Amniotic epithelial cell (primary cell): ENCODE measurements at places on chromosomes 6 and 20.

GRCh38 chr6:109760208-109760607 lies 69.1 kb downstream of the FIG4 start:
- DNase-seq: no peak

DNA sequence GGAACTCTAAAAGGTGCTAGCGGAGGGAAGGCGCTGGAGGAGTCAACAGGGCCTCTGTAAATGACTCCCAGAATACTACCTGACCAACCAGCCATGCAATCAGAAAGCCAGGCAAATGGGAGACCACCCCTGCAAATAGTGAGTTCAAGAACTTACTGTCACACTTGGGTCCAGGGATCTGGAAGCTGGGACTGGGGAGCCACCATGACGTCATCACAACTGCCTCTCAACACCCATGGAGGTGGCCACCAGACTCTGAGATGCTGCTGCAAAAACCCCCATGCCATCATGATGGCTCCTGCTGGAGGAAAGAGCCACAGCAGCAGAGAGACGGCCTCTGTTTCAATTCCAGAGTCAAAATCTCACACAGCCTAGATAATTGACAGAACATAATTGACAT lies 8.5 kb upstream of the PDYN start:
- no peak for DNase-seq

GRCh38 chr6:114290864-114291263 lies 52.0 kb downstream of the HS3ST5 start:
- DNase-seq: no peak

DNA sequence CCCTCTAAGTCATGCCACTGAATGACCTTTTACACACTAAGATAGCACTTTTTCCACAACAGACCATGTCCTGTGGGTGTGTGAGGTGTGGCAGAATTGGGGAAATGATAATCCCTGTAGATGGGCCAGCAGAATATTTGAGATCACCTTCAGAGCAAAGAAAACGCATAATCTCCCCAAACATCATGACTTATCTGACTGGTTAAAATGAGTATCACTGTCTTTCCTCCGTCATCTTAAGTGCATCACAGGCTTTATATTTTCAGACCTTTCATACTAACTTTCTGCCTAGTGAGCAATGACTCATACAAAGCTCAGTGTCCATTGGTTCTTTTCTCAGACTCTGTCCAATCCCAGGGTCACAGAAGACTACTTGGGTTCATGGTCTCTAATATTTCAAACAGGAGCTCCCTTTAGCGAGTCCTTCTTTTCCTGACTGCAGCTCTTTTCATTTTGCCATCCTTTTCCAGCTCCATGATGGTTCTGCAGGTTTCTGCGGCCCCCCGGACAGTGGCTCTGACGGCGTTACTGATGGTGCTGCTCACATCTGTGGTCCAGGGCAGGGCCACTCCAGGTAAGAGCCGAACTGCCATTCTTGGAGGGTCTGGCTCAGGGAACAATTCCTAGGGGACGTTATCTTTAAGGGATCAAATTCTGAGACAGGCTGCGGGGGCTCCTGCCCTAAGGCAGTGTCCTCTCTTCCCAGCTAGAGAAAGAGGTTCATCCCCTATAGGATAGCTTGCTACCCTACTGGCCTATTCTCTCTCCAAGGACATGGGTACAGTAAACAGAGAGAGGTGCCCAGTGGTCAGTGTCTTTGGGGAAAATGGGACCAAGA lies at the start of gene HLA-DPB1:
TSS of gene HLA-DPB1 (plus strand) at position 423 of the 838 bp plus-strand sequence. CDS start at position 475, 52 bp downstream.
- peak; percentile 65 for DNase-seq

DNA sequence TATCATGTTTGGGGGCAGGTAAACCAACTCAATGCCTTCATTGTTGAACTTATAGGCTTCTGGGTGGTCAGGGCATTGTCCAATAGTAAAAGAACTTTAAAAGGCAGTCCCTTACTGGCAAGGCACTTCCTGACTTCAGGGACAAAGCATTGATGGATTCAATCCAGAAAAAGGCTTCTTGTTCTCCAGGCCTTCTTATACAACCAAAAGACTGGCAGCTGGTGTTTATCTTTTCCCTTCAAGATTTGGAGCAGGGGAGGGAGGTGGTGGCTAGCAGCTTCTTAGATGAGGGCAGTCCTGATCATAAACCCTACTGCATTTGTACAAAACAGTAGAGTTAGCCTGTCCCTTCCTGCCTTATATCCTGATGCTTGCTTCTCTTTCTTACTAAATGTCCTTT lies 57.5 kb downstream of the NCOA3 start:
- DNase-seq: no peak

GRCh38 chr6:100322886-100323285 lies 141.8 kb downstream of the SIM1 start:
- DNase-seq: no peak

DNA sequence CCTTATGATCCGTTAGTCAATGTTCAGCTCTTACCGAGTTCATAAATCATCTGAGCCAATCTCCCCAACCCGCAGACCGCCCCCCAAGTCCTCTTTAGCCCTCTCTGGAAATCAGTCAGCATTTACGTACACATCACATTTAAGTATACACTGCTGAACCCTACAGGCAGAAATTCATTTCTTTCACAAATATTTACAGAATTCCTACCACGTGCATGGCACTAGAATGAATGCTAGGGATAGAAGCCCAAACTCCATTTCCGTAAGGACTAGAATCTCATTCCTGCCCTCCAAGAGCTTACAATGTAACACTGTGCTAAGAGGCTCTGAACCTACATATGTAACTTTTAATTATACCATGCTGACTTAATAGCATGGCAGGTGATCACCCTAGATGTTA lies 1.8 kb downstream of the OSER1 start:
- DNase-seq: peak; percentile 52

GRCh38 chr20:31706607-31707257 lies 15.9 kb downstream of the BCL2L1 start:
- DNase-seq: peak; percentile 86

- DNase-seq: no peak
Measured at GRCh38 chr6:117469791-117470190, 12.7 kb upstream of the DCBLD1 start.

GRCh38 chr6:75278474-75279077 lies 6.0 kb downstream of the TMEM30A start:
- DNase-seq: no peak

DNA sequence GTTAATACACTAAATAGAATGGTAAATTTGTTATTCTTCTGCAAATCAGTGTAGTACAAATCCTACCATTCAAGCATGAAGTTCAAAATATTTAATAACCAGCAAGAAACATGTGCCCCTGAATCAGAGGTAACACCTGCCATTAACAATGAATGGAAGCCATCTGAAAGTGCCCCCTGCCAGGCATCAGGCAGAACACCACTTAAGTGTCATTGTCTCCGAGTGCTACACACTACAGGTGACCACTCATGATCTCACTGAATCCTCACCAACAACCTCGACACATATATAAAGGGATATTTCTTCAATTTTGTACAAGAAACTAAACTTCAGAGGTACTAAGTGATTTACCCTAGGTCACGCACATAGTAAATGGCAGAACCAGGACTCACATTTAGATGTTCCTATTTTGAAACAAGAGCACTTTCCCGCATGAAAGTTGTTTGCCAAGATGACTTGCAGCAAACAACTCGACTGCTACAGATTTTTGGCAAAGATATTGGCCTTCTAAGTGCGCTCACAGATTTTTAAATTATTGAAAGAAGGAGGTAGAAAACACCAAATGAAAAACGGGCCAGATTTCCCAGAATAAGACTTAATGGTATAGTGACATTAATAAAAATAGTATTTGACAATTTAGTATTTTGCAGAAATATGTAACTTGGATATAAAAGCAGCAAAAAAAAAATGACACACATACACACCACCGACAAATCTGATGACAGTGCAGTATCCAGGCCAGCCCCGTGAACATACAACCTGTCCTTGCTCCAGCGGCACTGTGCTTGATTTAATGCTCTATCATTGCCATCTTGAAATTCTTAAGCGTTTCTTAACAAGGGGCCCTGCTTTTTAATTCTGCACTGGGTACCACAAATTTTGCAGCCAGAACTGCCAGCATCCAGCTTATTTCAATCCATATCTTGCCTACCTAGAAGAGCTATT lies 274.5 kb downstream of the ALDH8A1 start:
- DNase-seq: no peak

- no peak for DNase-seq
Measured at GRCh38 chr6:170207586-170208181, 83.2 kb downstream of the DLL1 start.

- no peak for DNase-seq
Measured at GRCh38 chr6:39835821-39836295, 43.7 kb downstream of the DAAM2 start.

DNA sequence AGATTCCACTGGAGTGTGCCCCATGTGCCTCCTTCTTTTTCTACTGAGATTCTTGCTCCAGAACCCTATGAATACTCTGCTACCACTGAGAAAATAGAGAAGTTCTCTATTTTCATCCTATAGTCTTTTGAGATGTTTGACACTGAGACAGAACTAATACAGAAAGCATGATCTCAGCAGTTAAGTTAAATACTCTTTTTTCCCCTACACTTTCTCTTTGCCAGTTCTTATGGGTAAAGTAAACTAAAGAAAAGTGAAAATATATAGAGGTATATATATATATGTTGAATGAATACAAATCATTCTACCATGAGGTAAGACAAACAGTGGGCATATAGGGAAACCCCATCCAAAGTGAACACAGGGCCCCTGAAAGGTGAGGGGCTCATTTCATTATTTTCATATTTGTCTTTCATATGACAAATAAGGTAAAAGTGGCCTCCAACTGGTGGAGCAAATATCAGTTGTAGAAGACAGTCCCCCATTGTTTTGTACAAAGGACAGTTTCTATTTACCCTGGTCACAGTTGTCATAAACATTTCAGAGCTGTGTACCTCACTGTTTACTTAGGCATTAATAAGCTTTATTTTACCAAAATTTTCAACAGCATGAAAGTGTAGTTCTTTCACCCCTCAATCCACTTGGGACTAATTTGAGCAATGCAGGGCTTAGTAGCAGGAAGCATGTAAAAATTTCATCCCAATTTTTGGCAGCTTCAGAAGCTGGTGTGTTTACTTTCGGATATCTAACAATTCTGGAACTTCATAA lies 188.3 kb upstream of the MARCKS start:
- no peak for DNase-seq

DNA sequence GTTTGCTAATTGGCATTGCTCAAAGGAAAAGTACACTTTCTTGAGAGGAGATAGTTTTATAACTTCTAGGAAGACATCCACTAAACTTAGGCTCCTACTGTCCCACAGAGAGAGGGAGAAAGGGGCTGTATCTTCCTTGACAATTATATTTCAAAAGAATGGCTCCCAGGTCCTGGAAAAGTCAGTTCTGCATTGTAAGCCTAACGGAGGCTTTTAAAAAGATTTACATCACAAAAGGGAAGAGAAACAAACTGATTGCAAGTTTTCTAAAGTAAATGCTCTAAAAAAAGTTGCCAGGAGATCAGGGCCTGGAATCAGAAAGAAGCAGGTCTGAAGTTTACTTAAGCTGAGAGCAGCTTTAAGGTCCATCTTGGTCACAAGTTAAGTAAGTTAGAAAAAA lies 839.5 kb downstream of the FRK start:
- no peak for DNase-seq

GRCh38 chr6:139364302-139364981 lies 10.0 kb downstream of the CITED2 start:
- peak; percentile 43 for DNase-seq

DNA sequence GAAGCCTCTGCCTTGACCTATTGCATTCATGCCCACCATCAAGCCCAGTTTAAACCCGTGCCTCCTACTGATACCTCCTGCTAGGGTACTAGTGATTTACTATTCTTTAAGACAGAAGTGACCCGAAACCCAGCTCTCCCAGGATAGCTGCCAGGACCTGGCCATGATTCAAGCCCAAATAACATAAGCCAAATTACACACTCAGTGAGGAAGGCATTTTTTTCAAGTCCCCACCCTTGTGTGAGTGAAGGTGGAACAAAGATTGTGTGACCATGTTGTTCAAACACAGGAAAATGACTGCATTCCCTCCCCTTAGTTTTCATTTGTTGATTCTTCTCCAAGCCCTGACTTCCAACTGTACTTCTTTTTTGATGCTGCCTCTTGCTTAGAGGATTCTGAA lies 3.7 kb upstream of the KAT14 start:
- no peak for DNase-seq

DNA sequence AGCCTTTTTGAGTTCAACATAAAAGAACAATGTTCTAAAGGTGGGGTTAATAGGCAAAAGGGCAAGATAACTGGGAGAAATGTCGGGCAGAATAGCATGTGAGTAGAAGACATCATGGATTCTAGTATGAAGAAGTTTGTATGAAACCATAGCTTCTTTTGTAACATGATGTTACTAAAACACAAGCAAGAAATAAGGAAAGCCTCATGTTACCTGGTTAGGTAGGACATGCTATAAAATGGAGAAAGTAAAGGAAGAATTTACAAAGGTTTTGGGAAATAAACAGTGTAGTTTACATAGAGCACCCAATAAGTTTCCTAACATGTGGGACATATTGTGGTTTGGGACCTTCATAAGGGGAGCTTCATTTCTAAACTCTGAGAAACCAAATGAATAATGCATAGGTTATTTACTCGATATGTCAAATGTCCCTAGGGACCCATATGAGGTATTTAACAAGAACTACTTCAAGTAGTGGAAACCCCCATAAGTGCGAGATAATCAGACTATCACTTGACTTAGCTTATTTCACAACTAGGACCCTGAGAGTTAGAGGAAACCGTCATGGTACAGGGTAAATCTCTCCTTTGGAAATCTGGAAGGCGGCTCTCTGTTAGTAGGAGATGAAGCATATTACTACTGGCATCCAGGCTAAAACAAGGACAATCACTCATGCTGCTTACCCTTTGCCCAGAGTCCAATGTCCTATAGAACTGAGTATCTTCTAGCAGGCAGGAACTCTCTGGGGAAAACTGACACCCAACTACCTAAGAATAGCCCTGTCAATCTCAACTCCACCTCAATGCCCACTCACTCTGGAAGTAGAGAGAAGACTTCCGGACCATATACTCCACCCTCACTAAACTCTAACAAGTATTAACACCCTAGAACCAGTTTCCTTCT lies 57.5 kb downstream of the ILRUN start:
- no peak for DNase-seq

DNA sequence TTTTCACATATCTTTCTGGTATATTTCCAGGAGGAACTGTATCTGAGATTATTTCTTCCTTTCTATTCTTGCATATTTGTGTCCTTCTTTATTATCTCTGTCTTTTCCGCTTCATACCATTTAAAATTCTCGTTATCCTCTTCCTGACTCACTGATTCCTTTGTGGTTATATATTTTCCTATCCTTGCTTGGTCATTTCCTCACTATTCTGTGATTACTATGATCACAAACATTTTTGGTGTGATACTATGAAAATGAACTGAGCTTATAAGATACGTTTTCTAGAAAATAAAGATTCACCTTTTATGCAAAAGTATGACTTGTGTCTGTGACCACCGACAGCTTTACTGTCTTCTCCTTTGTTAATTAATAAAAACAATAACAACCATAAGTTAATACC lies 26.5 kb upstream of the MYCT1 start:
- DNase-seq: no peak

- DNase-seq: no peak
Measured at GRCh38 chr20:35299780-35300179, 7.6 kb upstream of the FAM83C start.

DNA sequence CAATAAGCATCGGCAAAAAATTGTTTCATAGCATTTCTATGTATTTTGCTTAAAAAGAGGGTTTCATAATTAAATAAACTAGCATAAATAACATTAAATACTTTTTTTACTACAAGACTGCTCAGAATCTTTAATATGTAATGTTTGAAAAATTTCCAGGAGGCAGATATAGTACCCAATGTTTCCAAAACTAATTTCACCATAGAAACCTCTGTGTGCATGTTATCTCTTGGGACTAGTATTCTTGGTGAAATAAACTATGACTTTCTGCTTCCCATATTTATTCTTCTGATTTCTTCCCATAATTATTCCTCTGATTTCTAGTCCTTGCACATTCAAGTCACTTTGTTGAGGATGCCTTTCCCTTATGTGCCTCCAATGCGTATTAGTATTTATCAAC lies 94.5 kb downstream of the PTPRK start:
- no peak for DNase-seq
